ENCODE measurements at places on chromosomes 5 and 9. TPM values are rescaled to one million over a fixed set of nuclear protein-coding genes. Genes with fewer than 3 reads are reported as not detected.

The TEX48 gene
- total RNA-seq: not detected

The LCNL1 gene
- total RNA-seq: 0.93 TPM

The TTC33 gene
- 8.7 TPM for total RNA-seq

The NPR2 gene
- total RNA-seq: 4.2 TPM

The NMUR2 gene
- total RNA-seq: not detected

GRCh38 chr9:97188545-97188944 lies 118.9 kb upstream of the CCDC180 start:
- no peaks in the 10 kb centered on the region for H3K4me1 ChIP-seq
- no peaks in the 10 kb centered on the region for H3K36me3 ChIP-seq
- no peak overlapping the region for H3K27ac ChIP-seq

DNA sequence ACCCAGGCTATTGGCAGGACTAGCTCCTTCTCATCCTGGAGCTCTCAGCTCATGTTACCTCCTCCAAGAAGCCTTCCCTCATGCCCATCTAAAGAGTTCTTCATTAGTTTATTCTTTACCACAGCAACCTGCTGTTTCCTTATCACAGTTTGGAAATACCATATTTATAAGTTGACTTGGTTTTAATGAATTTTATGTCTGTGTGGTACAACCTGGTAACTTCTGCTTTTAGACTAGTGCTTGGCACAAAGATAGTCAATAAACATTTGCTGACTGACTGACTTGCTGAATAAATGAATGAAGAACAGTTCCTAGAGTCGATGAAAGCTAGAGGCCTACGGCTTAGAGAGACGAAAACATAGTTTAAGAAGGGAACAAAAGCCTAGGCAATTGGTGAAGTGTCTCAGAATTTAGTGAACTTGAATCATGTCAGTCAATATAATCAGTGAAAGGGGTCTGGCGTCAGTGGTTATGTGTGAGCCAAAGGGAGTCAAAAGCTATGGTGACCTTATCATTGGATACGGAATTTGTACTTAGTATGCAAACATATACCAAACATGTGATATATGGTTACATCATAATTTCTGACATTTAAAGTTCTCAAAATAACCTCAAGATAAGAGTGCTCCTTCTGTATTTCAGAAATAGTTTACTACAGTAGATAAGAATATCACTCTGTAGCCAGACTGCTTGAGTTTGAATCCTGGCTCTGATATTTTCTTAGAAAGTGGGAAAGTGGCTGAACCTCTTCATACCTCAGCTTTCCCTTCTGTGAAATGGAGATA lies 239.5 kb downstream of the MCTP1 start:
- H3K4me1 ChIP-seq: no peaks in the 10 kb centered on the region
- no peaks in the 10 kb centered on the region for H3K27me3 ChIP-seq

DNA sequence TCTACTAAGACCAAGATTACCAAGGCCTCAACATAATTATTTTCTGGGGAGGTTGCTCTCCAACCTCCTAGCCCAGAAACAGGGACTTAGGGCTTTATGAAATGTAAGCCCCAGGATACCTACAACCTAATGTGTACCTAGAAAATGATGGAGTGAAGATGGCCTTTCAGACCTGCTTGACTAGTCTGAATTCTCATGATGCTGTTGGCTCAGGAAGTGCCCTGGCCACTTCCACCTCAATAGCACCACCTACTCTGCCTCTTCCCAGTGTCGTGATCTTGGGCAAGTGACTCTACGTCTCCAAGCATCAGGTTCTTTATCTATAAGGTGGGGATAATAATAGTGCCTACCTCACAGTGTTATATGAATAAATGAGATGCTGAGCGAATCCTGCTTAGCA lies 57.9 kb upstream of the GARNL3 start:
- peaks cover 4% of the 10 kb centered on the region for H3K4me1 ChIP-seq
- H3K4me3 ChIP-seq: no peak overlapping the region
- H3K27me3 ChIP-seq: no peaks in the 10 kb centered on the region
- DNase-seq: no peak
- no peaks in the 10 kb centered on the region for H3K36me3 ChIP-seq
- no peak overlapping the region for H3K27ac ChIP-seq

GRCh38 chr5:144378681-144379080 lies 208.0 kb downstream of the KCTD16 start:
- no peak overlapping the region for H3K4me3 ChIP-seq
- H3K4me1 ChIP-seq: no peaks in the 10 kb centered on the region
- no peaks in the 10 kb centered on the region for H3K36me3 ChIP-seq
- DNase-seq: no peak
- no peak overlapping the region for H3K27ac ChIP-seq

GRCh38 chr9:136151214-136151804 lies 32.6 kb upstream of the TMEM250 start:
- peaks cover 14% of the 10 kb centered on the region for H3K27me3 ChIP-seq
- DNase-seq: no peak
- H3K36me3 ChIP-seq: no peaks in the 10 kb centered on the region
- no peak overlapping the region for H3K4me3 ChIP-seq

DNA sequence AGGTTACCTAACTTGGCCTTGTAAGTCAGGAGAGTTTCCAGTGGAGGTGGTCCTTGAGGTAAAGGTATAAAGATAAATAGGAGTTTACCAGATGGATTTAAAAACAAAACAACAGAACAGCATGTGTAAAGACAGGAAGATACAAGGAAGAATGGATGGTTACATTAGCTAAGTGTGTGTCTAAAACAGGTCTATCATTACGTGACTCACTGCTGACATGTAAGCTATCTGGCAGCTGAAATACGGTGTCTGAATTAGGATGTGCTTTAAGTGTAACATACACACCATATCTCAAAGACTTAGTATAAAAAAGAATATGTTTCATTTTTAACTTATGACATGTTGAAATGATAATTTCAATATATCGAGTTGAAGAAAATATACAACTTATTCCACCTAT lies 405.1 kb upstream of the ADAMTSL1 start:
- H3K36me3 ChIP-seq: no peaks in the 10 kb centered on the region
- no peaks in the 10 kb centered on the region for H3K4me1 ChIP-seq
- H3K27ac ChIP-seq: no peak overlapping the region

DNA sequence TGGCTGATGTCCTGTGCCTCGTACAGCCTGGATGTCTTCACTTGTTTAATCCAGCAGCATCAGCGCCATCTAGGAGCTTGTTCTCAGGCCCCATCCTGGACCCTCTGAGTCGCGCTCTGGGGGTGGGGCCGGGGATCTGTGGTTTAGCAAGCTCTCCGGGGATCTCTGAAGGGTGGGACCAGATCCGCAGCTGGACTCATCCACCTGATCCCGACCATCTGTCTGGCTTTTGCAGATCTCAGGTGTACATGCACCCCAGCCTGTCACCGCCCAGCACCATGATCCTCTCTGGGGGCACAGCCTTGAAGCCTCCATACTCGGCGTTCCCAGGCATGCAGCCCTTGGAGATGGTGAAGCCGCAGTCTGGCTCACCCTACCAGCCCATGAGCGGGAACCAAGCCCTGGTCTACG lies 15.1 kb upstream of the POMT1 start:
- no peak overlapping the region for H3K27ac ChIP-seq
- H3K4me3 ChIP-seq: no peak overlapping the region
- H3K4me1 ChIP-seq: no peaks in the 10 kb centered on the region
- H3K27me3 ChIP-seq: no peaks in the 10 kb centered on the region
- no peak for DNase-seq
- peaks cover 96% of the 10 kb centered on the region for H3K36me3 ChIP-seq

GRCh38 chr9:72554221-72554641 lies 32.8 kb downstream of the TMC1 start:
- no peak overlapping the region for H3K27ac ChIP-seq
- H3K27me3 ChIP-seq: no peaks in the 10 kb centered on the region
- DNase-seq: no peak
- H3K4me1 ChIP-seq: no peaks in the 10 kb centered on the region
- H3K4me3 ChIP-seq: no peak overlapping the region

GRCh38 chr5:33068786-33069185 lies 357.7 kb downstream of the NPR3 start:
- H3K27me3 ChIP-seq: no peaks in the 10 kb centered on the region
- DNase-seq: no peak
- H3K4me1 ChIP-seq: no peaks in the 10 kb centered on the region
- no peak overlapping the region for H3K4me3 ChIP-seq
- no peaks in the 10 kb centered on the region for H3K36me3 ChIP-seq

DNA sequence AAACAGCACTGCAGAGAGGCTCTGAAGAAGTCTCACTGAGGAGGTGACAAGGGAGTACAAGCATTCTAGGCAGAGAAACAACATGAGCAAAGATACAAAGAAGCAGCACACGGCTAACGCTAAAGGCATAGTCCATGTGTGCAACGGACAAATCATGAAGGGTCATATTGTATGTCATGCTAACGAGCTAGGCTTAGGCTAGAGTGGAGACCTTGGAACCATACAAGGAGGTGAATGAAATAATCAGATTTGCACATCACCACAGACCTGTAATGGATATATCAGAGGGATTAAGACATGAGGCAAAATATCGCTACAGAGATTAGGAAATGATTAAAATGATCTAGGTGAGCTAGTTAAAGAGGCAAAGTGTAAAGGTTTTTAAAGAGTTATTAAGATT lies 145.6 kb downstream of the NFIB start:
- H3K4me3 ChIP-seq: no peak overlapping the region
- no peak for DNase-seq
- H3K4me1 ChIP-seq: no peaks in the 10 kb centered on the region
- H3K27me3 ChIP-seq: no peaks in the 10 kb centered on the region
- H3K36me3 ChIP-seq: no peaks in the 10 kb centered on the region
- no peak overlapping the region for H3K27ac ChIP-seq

All from CD4-positive, alpha-beta T cell (primary cell).